ENCODE measurements at places on chromosomes 7 and 10.
A peak's percentile ranks its signal among the peaks of the same experiment; 100 is the strongest.

DNA sequence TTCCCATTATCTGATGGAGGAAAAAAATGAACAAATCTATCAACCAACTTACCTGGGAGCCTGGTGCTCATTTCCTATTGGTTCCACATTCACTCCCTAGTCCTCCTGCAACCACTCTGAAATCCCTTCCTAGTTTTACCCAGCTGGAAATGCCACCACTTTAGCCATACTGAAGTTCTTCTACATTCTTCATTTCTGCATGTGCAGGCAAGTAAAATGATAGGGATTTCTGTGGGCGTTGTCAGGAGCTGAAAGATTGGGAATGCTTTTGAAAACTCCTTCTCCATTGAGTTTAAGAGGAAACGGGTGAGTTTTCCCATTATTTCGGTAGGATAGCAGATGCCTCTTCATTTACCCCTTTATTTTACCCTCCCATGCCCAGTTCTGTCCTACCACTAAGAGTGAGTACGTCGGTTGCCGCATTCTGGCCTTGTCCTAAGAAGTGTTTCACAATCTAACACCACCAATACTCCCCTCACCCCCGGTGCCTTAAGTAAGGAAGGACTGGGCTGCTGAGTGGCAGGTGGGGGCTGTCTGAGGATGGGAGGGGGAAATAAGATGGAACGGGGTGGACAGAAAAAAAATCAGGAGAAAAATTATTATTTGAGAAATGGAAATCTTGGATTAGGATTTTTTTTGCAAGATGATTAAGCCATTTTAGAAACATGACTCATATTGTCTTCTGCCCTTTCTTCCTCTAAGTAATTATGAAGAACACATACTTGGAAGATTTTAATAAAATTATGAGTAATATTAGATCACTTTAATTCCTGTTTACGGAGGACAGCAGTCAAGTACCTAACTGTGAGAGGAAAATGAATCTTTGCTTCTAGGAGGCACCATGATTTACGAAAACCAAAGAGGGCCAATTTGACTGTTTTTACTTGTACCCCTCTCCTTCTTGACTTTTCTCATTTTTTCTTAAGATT, 13.2 kb upstream of the TAS2R60 start:
- DNase-seq, result no peak

GRCh38 chr7:146176860-146177259, 60.3 kb downstream of the CNTNAP2 start:
- no peak for DNase-seq

DNA sequence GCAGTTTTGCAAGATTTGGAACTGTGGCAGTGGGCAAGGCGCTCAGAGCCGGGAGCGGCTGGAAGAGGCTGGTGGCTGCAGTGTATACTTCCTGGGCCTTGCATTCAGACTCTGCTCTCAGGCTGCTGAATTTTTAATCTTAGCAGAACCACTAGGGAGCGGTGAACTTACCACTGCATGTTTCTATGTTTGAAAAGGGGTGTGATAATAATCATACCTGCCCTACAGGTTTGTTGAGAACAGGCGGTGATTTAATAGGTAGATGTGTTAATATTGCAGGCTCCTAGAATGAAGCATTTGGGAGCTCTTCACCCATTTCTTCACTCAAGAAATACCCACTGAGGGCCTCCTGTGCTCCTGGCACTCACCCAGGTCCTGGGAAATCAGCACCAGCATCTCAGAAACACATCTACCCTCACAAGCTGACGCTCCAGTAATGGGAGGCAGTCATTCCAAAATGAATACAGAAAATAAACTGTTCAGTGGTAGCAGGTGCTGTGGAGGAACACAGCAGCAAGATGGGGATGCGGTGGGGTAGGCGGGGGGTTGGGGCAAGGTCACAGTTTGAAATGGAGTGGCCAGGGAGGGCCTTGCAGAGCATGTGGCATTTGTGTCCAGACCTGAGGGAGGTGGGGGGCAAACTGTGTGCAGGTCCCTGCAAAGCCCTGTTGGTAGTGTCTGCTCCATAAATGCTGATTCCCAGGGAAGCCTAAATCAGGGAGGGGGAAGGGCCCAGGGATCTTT, 41.0 kb downstream of the VWA2 start:
- no peak for DNase-seq

DNA sequence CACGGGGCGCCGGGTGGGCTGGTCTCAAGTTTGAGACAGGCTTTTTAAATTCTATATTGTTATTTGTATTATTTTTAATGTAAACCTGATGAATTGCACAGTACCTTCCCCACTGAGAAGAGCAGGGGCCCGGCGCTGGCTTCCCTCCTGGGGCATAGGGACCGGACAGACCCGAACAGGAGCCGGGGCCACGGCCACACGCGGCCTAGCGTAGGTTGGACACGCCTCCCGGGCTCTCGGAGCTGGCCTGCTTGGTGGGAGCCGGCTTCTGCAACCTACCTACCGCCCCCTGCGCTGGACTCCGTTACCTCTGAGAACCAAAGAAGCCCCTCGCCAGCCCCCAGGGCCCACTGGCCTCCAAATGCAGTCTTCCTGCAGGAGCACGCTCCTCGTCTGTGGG, 19.8 kb upstream of the LANCL2 start:
- no peak for DNase-seq

- DNase-seq, result peak; percentile 46
Observed at GRCh38 chr10:1050554-1050953, 1.6 kb upstream of the IDI1 start.

- no peak for DNase-seq
Observed at GRCh38 chr7:17155529-17155928, 142.9 kb upstream of the AHR start.

DNA sequence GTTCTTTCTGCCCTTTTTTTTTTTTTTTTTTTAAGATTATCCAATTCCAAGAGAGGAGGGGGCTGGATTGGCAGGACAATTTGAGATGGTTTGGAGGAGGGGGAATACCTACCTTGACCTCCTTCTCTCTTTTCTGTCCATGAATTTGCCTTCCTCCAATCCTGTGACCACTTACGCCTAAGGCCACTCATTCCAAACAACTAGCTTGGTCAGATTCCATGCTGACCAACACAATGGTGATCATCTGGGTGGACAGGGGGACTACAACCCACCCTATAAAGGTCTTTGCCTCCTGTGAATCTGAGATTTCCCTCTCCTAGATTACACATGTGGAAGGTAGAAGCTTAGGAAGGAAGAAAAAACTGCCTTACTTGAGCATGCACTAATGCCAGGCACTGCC, 2.3 kb upstream of the LDB1 start:
- DNase-seq, result no peak

DNA sequence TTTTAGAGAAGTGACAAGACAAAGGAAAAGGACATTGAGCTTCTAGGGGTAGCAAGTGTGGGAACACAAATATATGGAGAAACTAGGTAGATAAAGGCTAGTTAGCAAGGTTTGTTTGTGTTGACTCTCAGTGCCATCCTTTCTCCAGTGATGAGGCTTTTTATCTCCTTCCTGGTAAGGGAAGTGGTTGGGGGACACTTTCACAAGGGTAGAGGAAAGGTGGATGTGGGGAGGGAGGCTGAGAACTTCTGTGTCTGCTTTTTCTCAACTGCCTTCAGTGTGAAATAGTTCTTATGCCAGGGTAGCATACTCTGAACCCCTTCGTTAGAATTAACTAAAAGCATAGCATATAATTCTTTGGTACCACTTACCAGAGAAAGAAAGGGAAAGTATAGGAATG, 93.0 kb upstream of the STRIP2 start:
- DNase-seq, result no peak

DNA sequence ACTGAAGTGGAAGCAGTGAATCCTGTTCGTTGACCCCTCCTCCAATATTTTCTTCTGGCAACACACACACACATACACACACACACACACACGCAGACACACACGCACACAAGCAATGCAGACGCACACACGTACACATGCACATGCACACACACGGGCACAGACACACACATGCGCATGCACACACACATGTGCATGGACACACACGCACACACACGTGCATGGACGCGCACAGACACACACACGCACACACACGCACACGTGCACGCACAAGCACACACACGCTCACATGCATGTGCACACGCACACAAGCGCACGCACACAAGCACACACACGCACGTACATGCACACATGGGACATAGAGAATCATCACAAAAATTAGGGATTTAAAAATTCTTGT, 488.2 kb upstream of the TPK1 start:
- no peak for DNase-seq

GRCh38 chr10:34813626-34814222, 1.4 kb downstream of the PARD3 start:
- DNase-seq, result no peak

DNA sequence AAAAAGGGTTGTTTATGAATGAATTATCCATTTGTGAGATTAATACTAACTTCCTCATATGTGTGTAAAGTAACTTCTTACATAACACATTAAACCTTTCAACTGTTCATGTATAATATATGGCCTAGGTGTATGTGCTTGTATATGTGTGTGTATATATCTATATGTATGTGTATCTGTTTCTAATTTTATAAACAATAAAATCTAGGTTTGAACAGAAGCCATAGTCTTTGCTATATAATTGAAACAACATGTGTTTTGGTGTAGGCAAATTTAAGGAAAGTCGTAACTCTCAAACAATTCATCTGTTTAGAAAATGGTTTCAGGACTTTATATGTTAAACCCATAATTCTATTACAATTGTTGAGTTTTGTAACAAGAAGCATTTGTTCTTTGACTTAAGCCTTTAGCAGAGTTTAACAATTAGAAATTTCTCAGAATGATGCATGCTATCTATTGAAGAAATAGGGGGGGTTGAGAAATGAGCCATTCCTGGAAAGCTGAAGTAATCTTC, 103.3 kb downstream of the BBS9 start:
- DNase-seq, result no peak

DNA sequence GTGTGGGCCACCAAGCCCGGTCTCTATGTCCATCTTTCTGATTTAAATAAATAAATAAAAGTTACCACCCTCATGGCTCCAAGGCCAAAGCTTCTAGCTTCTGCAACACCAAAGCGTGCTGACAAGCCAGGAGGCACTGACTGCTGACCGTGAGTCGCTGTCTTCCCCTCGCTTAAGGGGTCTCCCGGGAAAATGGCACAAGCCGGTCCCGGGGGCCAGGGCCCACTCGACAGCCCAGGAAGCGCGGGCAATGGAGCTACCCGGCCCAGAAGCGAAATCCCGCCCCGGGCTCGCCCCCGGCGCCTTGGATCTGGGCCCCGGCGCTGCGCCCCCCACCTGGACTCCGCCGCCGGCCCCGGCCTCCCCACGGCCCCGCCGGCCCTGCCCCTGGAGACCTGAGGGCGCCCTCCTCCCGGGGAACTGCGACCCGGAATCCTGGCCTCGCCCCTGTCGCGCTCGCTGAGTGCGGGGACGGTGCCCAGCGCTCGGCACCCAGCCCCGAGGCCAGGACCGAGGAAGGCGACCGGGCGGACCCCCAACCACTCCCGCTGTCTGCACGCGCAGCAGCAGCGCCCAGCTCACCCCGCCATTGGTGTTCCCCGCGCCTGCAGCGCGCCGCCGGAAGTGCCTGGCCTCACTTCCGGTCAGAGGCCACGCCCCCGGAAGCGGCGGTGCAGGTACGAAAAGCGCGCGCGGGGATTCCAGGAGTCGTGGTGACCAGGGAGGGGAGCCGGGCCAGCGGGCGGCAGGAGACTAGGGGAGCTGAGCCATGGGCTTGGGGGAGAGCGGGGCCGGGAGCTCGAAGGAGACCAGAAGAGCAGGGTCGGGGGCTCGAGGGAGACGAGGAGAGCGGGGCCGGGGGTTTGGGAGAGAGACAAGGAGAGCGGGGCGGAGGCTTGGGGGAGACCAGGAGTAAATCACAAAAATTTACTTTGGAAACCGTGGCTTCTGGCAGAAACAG, at the start of the genes MRM2 and NUDT1:
Gene MRM2 (minus strand): TSS at position 626 of the 961 bp plus-strand sequence. CDS start 36 bp downstream, at position 590.
Gene NUDT1 (plus strand): TSS at position 647 of the 961 bp plus-strand sequence. CDS start 2,349 bp downstream, outside the sequence.
- DNase-seq, result peak; percentile 70

DNA sequence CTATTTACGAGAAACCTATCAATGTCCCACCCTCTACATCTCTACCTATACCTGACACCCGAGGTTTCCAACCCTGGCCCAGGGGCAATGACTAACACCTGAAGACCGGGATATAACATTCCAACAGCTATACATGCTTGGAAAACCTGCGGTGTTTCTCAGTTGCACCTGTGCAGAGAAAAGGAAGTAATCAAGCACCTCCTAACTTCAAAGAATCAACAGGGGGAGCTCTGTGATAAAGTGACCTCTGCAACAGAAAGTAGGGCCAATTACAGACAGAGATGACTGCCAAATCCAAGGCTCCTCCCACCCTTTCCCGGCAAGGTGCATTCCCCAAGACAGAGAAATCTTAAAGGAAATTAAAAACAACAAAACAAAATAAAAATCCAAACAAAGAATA, 41.3 kb downstream of the CCDC6 start:
- peak; percentile 45 for DNase-seq

GRCh38 chr10:76034353-76035205, 603.2 kb downstream of the LRMDA start:
- no peak for DNase-seq

- DNase-seq, result no peak
Observed at GRCh38 chr10:74921744-74922143, 95.3 kb downstream of the KAT6B start.

- DNase-seq, result no peak
Observed at GRCh38 chr7:39228946-39229345, 251.2 kb downstream of the POU6F2 start.

DNA sequence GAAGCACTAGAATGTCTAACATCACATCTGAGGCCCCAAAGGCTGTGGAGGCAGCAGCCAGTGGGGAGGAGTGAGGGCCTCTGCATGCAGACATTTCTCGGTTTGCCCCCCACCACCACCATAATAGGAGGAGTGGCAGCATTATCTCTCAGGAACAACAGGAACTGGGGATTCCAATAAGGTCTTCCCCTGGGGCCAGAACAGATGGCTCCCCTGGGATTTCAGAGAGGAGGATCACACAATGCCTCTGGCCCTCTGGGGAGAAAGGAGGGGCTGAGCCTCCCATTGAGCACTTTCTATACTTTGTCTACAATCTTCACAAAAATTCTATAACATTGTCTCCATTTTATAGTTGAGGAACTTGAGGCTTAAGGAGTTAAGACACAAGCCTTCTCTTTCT, 61.1 kb downstream of the GRID1 start:
- DNase-seq, result no peak

GRCh38 chr10:104894681-104895080, 253.6 kb downstream of the SORCS3 start:
- DNase-seq, result no peak

DNA sequence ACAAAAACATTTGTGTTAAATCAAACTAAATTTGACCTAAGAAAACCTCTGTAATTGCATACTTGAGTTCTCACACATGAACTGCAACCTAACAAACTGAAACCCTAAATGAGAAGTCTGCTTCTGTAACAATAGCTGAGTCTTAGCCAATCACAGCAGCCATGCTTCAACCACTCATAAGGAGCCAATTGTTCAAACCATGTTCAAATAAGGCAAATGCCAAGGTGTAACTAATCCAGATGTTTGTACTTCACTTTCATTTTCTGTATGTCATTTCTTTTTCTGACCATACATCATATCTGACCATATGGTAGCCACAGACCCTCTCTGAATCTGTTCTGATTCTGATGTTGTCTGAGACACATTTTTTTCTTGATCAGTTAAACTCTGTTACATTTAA, 47.5 kb upstream of the ANTXRL start:
- no peak for DNase-seq

GRCh38 chr7:124443762-124444161, 321.8 kb downstream of the GPR37 start:
- no peak for DNase-seq

GRCh38 chr10:113199459-113199858, 249.4 kb downstream of the TCF7L2 start:
- DNase-seq, result no peak
